ENCODE measurements at places on chromosomes 13 and 19.
A peak's percentile ranks its signal among the peaks of the same experiment; 100 is the strongest.

DNA sequence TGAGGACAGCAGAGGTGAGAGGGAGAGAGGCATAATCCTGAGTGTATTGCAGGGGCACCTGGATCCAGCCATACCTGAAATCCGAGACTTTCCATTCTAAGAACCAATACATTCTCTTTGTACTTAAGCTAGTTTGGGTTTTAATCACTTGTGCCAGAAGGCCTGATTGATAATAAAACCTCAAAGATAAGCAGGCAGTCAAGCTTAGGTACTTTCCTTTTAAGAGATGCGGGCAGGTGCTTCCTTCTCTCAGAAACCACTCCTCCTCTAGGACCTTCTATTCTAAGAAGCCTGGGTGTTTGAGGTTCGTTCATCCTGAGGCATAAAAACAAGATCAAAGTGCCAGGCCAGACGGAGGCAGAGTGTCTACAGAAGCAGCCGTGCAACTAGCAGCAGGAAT is 22.2 kb downstream of the FAM187B start:
- peak; percentile 51 for DNase-seq

DNA sequence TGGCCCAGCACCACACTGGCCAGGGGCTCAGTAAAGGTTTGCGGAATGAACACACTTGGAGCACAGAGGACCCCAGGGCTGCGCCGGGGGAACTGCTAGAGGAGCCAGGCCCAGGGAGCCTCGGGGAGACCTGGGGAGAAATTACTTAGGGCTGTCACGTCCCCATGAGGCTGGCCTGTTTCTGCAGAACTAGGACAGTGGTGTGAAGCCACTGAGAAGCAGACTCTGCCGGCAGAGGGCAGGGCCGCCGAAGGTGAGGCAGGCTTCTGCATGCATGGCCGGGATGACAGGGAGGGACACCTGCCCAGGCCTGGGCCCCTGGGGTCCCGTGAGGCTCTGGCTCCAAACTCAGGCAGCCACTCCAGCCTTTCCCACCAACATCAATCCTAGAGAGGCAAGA is 26.4 kb downstream of the ELAVL1 start:
- no peak for DNase-seq

DNA sequence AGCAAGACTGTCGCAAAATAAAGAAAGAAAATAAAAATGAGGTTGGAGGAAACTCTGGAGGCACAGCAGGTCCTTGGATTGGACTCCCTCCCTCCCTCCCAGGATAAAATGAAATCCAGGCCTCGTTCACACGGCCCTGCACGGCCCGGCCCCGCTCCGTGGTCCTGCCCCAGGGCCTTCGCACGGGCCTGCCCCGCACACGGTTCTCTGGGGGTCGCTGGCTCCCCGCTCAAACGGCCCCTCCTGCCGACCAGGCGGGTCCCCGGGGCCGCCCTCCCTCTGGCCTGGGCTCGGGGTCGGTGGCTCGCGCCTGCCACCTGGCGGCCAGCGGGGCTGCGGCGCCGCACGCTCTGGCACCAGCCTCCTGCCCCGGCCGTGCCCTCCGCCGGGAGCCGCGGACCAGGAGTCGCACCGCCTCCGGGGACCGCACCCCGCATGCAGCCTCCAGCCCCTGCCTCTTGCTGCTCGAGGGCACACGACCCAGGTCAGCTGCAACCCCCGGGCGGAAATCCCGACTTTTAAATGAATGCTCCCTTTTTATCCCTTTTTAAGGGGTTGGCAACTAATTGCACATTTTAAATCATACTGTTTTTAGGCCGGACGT is 1.5 kb upstream of the WDR18 start:
- peak; percentile 73 for DNase-seq

DNA sequence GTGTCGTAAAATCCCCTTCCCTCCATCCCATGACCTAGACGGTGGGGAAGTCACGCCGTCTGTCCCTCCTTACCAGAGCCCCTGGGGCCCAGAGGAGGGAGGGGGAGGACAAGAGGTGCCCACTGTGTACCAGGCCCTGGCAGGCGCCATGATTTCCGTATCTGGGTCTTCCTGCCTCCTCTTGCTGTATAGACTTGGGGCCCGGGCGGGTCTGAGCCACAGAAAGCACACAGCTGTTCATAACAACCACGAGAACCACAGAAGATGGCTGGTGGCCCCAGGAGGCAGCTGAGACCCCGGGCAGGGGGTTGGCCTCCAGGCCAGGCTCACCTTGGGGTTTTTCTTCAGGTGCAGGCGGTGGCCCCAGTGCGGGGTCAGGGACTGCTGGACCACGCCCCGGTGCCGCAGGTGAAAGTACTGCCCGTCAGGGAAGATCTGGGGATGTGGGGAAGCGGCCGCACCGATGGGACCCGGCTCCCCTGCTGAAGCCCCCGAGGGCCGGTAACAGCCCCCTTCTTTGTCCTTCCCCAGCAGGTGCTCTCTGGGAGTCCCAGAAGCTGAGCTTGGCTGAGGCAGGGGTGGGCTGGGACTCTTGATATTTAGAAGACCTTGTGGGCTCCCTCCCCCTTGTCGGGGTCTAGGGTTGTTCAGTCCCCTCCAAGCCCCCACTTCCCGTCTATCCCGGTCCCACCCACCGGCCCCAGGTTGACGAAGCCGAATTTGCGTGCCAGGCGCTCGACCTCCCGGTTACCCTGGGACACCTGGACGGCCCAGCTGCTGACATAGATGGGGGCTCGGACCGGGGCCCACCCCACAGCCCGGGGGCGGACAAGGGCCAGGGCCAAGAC is 463 bp downstream of the PCSK4 start:
- DNase-seq, result no peak

DNA sequence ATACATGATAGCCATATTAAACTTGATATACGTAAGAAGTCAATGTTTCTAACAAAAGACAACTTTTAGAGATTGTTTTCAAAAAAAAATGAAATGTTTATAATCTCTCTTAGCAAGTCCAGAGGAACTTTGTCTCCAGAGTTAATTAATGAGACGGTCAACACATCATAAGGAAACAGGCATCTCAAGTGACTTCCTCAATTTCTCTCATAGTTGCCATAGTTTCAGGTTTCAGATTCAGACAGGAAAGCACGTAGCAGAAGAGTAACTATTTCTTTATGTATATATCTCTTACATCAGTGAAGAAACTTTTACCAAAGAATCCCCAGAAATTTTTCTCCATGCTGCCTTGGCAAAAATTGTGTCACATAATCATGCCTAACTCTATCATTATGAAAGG is 159.6 kb upstream of the ATXN8OS start:
- DNase-seq, result no peak

GRCh38 chr19:46718157-46718933 is 1.4 kb upstream of the PRKD2 start:
- peak; percentile 59 for DNase-seq

- DNase-seq, result no peak
Observed at GRCh38 chr19:58401840-58402421, 6.5 kb downstream of the RNF225 start.

DNA sequence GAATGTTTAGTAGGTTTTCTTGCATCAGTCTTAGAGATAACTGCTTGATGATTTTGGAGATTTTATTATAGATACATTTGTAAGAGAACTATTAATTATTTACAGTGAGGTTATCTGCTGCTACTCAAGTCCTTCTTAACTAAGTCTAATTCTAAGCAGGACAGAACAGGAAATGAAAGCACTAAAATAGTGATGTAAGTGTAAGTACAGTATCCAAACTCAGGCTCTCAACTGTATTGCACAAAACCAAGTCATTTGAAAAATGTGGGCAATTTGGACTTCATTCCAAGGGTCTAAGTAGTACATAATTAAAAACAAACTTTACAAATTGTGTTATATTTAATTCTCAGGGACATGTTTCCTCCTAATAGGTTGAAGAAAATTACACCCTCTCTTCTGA is 417.1 kb downstream of the ITGBL1 start:
- no peak for DNase-seq

- DNase-seq, result no peak
Observed at GRCh38 chr19:38394488-38394887, 6.0 kb downstream of the SPRED3 start.

- peak; percentile 47 for DNase-seq
Observed at GRCh38 chr13:39612023-39612637, 9.1 kb upstream of the LHFPL6 start.

- no peak for DNase-seq
Observed at GRCh38 chr19:12675399-12675798, 6.3 kb downstream of the DHPS start.
